H1 (cell line): ENCODE measurements at places on chromosomes 11 and 22. TPM values are rescaled to one million over a fixed set of nuclear protein-coding genes. Genes with fewer than 3 reads are reported as not detected.

GRCh38 chr22:50583294-50583861, 729 bp upstream of the CHKB start:
- H3K27me3 ChIP-seq = no peaks in the 10 kb centered on the region
- H3K4me1 ChIP-seq = peaks cover 5% of the 10 kb centered on the region
- H3K27ac ChIP-seq = no peak overlapping the region; the same call in 1 of the 2 replicates
- no peak for DNase-seq
- peaks cover 9% of the 10 kb centered on the region for H3K36me3 ChIP-seq

DNA sequence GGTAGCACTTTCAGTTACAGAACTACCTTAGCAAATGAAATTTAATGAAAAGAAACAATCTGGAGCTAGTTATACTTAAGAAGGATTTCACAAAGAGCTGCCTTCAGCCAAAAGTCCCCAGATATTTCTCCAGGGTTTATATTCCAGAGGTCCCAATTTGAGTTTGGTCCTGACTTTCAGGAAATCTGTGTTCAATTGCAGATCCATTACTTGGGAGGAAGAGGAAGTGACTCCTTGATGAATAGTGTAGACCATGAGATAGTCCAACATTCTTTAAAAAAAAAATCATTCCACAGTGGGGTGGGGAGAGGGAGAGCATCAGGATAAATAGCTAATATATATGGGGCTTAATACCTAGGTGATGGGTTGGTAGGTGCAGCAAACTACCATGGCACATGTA, 117.6 kb upstream of the ARHGAP20 start:
- no peaks in the 10 kb centered on the region for H3K4me1 ChIP-seq
- no peaks in the 10 kb centered on the region for H3K36me3 ChIP-seq
- DNase-seq = no peak
- H3K27ac ChIP-seq = no peak overlapping the region

GRCh38 chr11:101390539-101390938, 193.3 kb downstream of the TRPC6 start:
- H3K4me3 ChIP-seq = no peak overlapping the region
- H3K36me3 ChIP-seq = no peaks in the 10 kb centered on the region
- no peak overlapping the region for H3K27ac ChIP-seq
- H3K4me1 ChIP-seq = no peaks in the 10 kb centered on the region

Gene CHADL
- 0.78 and 0.84 TPM in 2 replicates for total RNA-seq

Gene OR10A2
- total RNA-seq = not detected in 2 replicates

Gene MUC6
- total RNA-seq = not detected in 2 replicates

Gene CADM1
- 25.3 and 29.3 TPM in 2 replicates for total RNA-seq
